ENCODE measurements at places on chromosomes 7 and 10.

DNA sequence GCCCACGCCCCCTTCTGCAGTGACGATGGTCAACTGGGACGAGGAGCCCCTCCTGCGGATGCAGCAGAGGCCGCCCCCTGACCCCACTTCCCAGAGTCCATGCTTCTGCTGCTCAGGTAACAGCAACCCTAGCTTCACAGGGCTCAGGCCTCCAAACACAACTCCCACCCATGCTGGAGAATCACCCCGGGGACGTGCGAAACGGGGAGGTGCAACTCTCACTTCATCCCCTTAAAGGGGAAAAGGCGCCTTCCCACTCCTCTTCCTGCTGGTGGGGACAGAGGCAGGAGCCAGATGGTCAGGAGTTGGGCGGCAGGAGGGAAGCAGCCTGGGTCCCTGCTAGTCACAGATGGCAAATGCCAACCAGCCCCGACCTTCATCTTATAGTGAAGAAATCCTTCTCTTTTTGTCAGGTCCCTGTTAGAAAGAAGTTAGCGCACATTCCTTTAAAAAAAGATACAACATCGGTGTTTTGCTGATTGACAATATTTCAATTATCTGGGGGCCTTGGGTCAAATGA is 155.4 kb downstream of the DIP2C start:
- no peak for DNase-seq

GRCh38 chr7:12623885-12624498 is 53.5 kb downstream of the SCIN start:
- DNase-seq, result no peak

DNA sequence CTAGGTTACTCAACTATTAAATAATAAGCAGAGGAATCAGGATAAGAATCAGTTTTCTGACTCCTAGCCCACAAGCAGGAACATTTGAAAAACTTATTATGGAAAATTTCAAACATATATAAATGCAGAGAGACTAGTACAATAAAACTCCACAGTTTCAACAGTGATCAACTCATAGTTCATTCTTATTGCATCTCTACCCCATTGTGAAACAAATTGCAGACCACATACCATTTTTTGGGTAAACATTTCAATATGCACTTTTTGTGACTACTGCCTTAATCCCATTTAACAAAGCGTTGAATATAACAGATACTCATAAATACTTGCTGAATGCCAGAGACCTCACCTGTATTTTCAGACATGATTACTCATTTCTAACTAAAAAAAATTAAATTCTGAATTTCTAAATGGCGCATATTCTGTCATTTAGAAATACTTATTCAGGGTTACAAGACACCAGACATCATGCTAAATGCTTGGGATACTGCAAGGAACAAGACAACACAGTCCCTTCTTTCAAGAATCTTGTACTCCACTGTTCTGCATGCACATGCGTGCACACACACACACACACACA is 11.4 kb downstream of the CDK6 start:
- DNase-seq, result no peak

- DNase-seq, result no peak
Observed at GRCh38 chr7:100614308-100614861, 2.0 kb downstream of the MOSPD3 start.

- DNase-seq, result no peak
Observed at GRCh38 chr10:13852872-13853271, 266.1 kb downstream of the PRPF18 start.
